ENCODE measurements at places on chromosomes 4 and X.
A peak's percentile ranks its signal among the peaks of the same experiment; 100 is the strongest.

DNA sequence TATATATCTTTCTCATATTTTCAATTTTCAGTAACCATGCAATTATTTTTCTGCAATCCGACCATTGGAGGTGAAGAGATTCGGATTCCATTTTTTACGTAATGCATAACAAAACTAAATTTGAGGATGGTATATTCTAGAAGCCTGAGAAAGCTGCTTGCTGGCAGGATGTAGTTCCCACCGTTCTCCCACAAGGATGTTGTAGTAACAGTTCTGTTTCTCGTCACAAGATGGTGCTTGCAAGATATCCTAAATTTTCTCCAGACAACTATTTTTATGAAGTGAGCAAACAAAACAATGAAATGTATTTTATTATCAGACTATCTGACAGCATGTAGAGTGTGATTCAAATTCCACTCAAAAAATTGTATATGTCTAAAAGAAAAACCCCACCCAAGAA lies 10.7 kb downstream of the PWWP3B start:
- DNase-seq: no peak

- DNase-seq: no peak
These were observed 37.2 kb upstream of the CYP2U1 start for GRCh38 chr4:107894138-107894603.

GRCh38 chr4:56434599-56435139 lies 746 bp downstream of the PPAT start:
- no peak for DNase-seq

DNA sequence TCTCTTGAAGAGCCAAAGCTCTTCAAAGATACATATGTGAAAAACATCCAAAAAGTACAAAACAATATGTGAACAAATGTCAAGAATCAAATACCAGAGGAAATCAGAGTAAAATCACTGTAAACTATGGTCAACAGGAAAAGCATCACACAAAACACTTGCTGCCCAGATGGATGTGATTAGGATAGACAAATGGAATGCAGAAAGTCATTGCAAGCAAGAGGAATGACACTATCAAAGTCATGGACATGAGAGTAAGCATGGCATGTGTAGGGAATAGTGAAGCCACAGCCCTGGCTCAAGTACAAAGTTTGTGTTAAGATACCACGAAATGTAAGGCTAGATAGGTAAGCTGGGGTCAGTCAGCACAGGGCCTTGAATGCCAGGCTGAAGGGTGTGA lies 37.7 kb downstream of the CLDN2 start:
- DNase-seq: no peak

- DNase-seq: no peak
These were observed 27.6 kb downstream of the INPP4B start for GRCh38 chr4:142818476-142818875.

GRCh38 chr4:182066037-182066436 lies 177.2 kb upstream of the TENM3 start:
- no peak for DNase-seq

DNA sequence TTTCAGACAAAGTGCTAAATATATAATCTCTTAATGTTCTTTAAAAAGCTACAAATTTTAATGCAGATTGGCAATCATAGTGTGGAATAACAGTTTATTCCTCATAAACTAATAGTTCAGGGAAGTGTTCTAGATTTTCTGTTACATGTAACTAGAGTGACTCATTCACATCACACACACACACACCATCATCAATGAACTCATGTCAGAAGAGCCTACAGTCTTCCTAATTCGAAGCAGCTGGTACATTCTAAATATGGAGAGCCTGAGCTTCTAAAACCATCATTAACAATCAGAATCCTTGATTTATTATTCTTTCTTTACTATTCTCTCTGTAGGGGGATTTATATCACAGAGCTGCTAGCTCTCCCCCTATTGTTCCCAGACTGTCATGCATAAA lies 49.6 kb downstream of the DKK2 start:
- no peak for DNase-seq

DNA sequence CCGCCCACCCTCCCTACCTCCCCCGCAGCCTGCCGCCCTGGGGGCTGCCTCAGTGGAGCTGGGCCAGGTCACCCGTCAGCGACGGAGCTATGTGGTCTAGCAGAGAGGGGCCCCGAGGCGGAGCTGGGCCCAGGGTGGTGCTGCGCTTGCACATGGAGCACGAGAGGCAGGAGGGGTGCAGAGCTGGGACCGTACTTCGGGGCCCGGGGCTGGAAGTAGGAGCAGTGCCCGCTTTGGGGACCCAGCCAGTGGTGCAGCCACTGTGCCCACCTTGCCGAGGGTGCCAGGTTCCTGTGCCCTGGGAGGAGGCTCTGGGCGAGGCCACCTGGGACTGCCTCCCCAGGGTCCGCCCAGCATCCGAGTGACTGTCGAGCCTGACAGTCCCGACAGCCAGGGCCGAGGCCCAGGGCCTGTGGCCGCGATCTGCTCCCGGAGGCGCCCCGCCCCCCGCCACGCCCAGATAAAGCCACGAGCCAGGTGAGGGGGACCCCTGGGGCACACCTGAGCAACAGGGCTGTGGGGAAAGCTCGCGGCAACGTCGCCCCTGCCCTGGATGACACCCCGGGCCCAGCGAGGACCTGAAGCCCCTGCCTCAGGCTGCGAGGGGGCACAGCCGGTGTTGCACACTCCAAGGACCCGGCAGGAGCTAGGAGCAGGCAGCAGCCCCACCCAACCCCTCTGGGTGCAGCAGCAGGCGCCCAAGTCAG lies 117.5 kb downstream of the DNAAF6 start:
- no peak for DNase-seq

GRCh38 chr4:11768251-11768972 lies 339.7 kb upstream of the HS3ST1 start:
- no peak for DNase-seq

DNA sequence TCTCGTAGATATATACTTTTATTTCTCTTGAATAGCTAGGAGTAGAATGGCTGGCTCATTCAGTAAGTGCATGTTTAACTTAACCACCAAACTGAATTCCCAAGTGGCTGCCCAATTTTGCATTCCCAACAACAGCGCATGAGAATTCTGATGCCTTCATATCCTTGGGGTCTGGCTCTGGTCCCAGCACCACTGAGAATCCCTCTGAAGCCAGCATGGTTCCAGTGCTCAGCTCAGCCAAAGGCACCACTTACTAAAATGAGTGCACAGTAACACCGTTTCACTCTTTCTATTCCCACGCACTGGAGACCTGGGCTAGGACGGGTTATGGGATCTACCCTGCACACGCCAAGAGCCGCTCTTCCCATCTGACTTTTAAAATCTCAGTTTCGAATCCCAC lies 60.4 kb downstream of the CASP3 start:
- DNase-seq: no peak

- no peak for DNase-seq
These were observed 3.9 kb downstream of the RNF128 start for GRCh38 chrX:106730401-106730800.

GRCh38 chrX:48521353-48522243 lies at the start of gene EBP:
TSS of gene EBP (plus strand) at chrX:48521808. CDS start at chrX:48523772, 1,964 bp downstream.
- DNase-seq: peak; percentile 87

- DNase-seq: peak; percentile 76
These were observed 24.8 kb downstream of the PDGFC start for GRCh38 chr4:156946516-156947424.

GRCh38 chr4:48341776-48342605 lies 662 bp downstream of the SLAIN2 start:
- DNase-seq: peak; percentile 44

DNA sequence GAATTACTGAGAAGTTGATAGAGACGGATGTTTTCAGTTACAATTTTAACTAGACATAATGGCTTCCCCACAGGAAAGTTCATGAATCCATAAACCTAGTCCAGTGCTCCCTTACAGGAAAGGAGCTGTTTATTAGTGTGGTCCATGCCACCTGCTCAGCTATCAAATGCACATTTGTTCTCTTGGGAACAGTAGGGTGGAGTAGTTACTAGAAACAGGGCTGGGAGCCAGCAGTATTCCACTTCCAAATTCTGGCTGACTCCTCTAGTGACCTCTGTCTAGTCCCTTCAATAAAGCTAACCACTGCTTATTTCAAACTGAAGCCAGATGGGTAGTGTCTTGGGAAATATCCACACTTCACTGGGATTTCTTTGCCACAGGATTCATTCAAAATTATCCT lies 88.4 kb upstream of the TLL1 start:
- no peak for DNase-seq

DNA sequence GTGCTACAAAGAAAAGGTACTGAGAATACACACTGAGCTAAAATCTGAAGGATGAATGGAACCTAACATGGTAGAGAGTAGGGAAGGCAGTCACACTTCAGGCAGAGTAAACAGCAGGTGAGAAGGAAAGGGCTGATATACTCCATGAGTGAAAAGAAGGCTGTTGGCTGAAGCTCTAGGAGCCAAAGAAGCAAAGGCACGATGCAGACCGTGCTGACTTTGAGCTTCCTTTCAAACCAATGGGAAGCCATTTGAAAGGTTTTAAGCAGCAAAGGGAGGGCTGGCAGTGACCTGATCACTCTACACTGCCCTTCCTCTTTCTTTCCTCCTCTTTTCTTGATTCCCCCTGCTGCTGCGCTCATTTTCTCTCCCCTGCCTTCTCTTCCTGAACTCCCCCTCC lies 66.4 kb downstream of the TMEM154 start:
- no peak for DNase-seq

- no peak for DNase-seq
These were observed 57.7 kb downstream of the TRIM2 start for GRCh38 chr4:153261914-153262313.

DNA sequence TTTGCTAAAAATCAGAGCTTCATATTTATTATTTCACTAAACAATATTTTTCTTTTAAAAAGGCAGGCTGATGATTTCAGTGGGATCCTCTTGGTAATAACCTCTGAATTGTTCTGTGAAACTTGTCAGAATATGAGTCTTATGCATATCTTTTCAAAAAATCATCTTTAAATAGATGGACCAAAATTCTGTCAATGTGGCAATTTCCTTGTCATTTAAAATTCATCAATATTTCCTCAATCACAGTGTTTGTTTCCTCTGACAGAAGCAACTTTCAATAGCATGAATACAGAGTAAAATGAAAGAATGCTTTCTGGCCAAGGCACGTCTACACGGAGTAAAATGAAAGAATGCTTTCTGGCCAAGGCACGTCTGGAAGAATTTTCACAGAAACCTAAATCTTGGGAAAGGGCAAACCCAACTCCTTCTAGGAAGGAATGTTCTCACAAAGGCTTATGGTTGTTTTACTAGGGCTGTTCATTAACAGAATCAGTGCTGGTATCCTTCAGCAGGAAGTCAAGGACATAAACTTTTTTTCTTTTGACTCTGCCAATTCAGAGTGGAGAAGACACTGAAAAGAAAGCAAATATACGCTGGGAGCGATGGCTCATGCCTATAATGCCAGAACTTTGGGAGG lies 99.0 kb upstream of the GPR34 start:
- no peak for DNase-seq

- no peak for DNase-seq
These were observed 482.5 kb downstream of the RPA4 start for GRCh38 chrX:97366237-97366636.

DNA sequence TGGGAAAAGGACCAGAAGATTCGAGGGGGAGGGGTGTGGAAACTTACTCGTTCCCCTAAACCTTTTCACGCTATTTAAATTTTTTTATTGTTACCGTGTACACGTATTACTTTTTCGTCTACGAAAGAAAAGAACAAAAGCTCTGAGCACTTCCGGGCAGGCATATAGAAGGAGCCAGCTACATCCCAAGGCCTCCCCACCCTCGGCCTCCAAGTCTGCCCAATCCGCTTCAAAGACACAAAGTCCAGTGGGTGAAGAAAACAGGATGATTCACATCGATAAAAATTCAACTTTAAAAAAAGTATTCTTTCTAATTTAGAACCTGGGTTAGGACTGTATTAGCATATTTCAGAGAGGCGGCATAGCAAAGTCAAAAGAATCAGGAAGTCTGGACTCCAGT lies 23.1 kb downstream of the SEL1L3 start:
- no peak for DNase-seq

GRCh38 chrX:149074398-149074797 lies 430.7 kb downstream of the IDS start:
- peak; percentile 2 for DNase-seq

- no peak for DNase-seq
These were observed 590 bp downstream of the GABRA2 start for GRCh38 chr4:46389301-46389775.

DNA sequence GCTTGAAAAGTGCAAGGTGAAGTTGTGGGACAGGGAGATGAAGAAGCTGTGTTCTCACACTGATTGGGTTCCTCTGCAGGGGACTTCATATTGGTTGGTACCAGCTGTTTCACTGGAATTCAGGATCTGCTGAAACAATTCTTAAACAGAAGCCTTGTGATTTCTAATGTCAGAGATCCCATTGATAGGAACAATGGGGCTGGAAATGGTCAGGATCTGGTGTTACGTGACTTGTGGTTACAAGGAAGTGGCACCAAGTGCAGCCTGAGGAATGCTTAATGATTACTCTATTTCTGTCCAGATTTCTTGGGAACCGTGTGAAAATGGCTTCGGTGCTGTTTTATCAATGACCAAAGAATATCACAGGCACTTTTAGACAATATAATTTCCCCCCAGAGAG lies 68.1 kb downstream of the MOSPD2 start:
- no peak for DNase-seq

- DNase-seq: no peak
These were observed 27.3 kb upstream of the NEIL3 start for GRCh38 chr4:177282284-177282835.

DNA sequence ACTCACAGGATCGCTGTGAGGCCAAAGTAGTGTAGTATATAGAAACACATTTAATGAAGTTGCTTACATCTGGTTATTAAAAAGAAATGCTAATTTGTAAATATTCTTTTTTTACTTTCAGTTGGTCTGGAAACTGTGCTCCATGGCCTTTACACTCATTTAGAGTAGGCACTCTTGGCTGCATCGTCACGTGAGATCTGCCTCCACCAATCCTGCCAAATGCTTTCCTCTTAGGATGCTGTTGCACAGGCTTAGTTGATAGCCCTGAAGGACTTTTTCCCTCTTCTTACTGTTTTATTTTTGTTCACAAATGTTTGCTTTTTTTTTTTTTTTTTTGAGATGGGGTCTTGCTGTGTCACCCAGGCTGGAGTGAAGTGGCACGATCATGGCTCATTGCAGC lies 6.3 kb downstream of the CPE start:
- DNase-seq: no peak

DNA sequence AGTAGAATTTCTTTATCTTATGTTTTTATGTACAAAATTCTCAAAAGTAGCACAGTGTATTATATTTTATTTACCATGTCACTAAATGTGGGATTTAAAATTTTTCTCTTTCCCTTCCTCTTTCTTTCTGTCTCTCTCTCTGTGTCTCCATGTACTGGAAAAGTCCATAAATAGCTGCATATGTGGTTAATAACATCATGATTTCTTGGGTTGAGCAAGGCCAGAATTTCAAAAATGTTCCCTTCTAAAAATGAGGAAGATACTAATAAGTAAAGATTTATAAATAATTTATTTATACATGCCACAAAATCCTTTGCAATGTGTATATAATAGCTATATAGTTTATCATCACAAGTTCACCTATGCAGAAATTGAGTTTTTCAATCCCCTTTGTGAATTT lies 29.1 kb upstream of the DKK2 start:
- peak; percentile 71 for DNase-seq

- DNase-seq: no peak
These were observed 421.8 kb downstream of the HNRNPD start for GRCh38 chr4:81951891-81952455.

- no peak for DNase-seq
These were observed 48.0 kb upstream of the MYOZ2 start for GRCh38 chr4:119087656-119088055.

GRCh38 chr4:182385897-182386296 lies 142.7 kb downstream of the TENM3 start:
- DNase-seq: no peak

All from inflammatory macrophage treated with lipopolysaccharide for 1 hour (primary cell).